Ammon's horn (tissue), 1 donor: ENCODE measurements at places on chromosomes 5 and 9.

DNA sequence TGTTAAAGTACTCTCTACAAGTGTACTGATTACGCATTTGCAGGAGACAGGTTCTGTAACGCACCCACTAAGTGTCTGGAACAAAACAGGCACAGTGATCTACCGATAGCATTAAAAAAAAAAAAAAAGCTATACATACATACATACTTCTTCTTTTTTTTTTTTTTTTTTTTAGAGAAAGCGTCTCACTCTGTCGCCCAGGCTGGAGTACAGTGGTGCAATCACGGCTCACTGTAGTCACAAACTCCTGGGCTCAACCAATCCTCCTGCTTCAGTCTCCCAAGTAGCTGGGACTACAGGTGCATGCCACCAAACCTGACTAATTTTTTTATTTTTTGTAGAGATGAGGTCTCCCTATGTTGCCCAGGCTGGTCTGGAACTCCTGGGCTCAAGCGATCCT, 7.6 kb downstream of the KIF24 start:
- no peak for DNase-seq

- no peak for DNase-seq
These were observed 28.4 kb upstream of the HK3 start for GRCh38 chr5:176927562-176927961.

DNA sequence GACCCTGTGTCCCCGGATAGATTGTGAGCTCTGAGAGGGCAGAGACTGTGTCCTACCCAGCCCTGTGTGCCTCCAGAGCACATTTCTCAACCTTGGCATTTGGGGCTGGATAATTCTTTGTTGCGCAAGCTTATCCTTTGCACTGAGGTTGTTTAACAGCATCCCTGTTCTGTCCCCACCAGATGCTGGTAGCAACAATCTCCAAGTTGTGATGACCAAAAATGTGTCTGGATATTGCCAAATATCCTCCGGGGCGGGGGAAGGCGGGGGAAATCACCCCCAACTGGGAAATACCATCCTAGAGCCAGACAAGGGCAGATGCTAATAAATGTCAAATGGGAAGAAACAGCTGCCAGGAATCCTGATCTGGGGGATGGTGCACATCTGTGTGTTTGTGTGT, 24.0 kb upstream of the TNIP1 start:
- DNase-seq = no peak

GRCh38 chr9:85290019-85290418, 451.7 kb downstream of the AGTPBP1 start:
- no peak for DNase-seq

GRCh38 chr5:113447498-113448050, 12.8 kb upstream of the TSSK1B start:
- no peak for DNase-seq

GRCh38 chr9:100601216-100601615, 23.3 kb downstream of the CAVIN4 start:
- DNase-seq = peak; percentile 75

- no peak for DNase-seq
These were observed 75.2 kb downstream of the LMNB1 start for GRCh38 chr5:126852091-126852571.

- no peak for DNase-seq
These were observed 18.2 kb downstream of the RIOK2 start for GRCh38 chr5:97164846-97165245.

DNA sequence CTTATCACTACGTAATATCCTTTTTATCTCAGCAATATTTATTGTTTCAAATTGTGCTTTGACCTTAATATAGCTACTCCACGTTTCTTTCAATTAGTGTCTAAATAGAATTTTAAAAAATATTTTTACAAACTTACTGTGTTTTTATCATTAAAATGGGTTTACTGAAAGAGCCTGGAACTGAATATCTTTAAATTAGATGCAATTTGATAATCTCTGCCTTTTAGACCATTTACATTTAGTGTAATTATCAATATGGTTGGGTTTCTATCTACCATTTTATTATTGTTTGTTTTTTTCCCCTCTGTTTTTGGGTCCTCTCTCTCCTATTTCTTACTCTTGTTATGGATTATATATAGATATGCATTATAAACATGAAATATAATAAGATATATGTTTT, 327.8 kb downstream of the IRX2 start:
- DNase-seq = no peak

GRCh38 chr5:95053253-95053652, 231.6 kb downstream of the MCTP1 start:
- no peak for DNase-seq

GRCh38 chr5:29993286-29993685, 1200.2 kb upstream of the CDH6 start:
- DNase-seq = no peak

GRCh38 chr5:88825584-88826315, 57.2 kb downstream of the MEF2C start:
- no peak for DNase-seq

- no peak for DNase-seq
These were observed 44.4 kb downstream of the SLC12A7 start for GRCh38 chr5:1067141-1068121.

DNA sequence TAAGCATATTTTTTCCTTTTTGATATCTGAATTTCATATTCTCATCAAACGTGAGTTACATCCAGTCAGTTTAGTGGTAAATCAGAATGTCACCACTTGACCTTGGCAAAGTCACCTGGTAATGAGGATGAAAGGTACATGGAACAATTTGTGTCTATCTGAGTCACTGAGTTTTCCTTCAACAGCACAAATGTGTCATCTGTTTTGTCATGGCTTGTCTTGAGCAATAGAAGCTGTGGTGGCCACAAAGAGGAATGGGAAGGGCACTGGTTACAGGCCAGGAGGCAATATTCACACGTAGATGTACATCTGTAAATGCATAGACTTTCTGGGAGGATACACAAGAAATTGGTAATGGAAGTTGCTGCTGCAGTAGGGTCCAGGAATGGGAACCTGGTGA, 8.4 kb upstream of the ZNF474 start:
- DNase-seq = no peak

DNA sequence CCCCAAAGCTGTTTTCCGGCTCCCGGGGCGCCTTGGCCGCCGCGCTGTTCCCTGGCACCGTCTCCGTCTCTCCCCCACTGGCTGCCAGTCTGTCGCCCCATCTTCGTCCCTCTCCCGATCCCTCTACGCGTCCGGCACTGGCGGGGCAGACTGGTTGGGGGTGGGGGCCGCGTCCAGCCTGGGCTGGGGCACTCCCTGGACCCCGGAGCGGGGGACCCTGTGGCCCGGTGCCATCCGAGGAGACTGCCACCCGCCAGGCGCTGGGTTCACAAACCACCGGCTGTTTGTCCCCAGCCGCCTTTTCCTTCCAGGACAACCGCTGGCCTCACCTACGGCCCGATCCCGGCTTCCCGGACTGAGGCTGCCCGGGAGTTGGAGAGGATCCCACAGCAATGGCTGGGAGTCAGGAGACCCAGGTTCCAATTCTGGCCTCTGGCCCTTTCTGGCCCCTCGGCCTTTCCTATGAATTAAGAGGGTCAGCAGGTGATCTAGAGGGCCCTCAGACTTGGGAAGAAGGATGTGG, 1.0 kb upstream of the FIBCD1 start:
- no peak for DNase-seq

DNA sequence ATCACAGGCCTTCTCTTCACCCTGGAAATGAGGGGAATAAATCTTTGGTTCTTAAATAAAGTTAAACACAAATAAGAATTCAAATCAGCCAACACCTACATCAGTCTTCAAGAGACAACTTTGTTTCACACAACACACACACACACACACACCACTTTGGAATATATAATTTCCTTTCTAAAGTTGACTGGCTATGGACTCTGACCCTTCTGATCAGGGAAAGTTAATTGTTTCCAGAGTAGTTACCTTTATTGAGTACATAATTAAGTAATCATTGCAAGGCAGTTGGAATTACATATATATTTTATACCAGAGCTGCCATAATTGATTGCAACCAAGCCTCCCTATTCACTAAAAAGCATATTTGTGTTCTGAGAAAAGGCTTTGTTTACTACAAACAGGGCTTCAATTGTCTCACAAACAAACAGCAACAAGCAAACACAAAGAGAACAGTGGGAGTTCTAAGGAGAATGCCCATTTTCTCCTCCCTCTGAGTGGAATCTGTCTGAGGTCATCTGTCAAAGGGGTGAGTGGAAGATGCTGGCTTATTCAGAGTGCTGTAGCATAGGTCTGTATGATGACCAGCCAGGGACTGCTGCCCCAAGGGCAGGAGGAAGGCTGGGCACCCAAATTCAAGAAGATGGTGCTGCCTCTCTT, 136.6 kb downstream of the SEMA6A start:
- peak; percentile 78 for DNase-seq

- DNase-seq = no peak
These were observed 177.8 kb upstream of the SGCD start for GRCh38 chr5:156149213-156149612.

- DNase-seq = peak; percentile 34
These were observed 2.5 kb upstream of the ZNF367 start for GRCh38 chr9:96420468-96421219.

GRCh38 chr9:105242062-105242461, 2.4 kb upstream of the SLC44A1 start:
- DNase-seq = no peak

DNA sequence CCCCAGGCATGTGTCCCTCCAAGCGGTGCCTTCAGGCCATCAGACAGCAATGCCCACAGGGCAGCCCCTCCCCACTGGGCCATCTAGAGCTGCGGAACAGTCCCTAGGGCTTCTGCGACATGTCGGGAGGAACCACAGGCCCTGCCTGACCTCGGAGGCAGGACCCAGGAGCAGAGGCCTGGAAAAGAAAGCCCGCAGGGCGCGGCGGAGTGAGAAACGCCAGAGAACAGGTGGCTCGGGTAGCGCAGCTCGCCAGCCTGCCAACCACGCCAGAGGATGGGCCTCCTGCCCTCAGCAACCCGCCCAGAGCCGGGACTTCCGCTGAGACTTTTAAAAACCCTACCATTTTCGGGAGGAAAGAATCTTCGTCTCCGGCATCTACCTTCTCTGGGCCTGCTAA, 715 bp downstream of the LCN8 start:
- no peak for DNase-seq

DNA sequence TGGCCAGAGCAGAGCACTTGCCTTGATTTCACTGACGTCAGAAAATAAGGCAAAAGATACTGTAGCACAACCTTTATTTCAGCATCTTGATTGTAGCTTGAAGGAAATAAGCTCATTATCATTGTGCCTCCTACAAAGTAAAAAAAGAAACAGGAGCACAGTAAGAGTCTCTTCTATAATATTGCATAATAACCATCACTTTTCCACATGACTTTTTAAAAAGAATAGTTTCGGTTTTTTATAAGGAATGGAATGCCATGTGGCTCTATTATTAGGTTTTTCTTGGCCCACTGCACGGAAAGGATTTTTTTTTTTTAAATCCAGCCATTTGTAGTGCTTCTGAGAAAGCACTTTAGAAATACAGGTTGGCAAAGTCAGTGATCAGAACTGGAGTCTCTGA, 655.3 kb downstream of the LRRC70 start:
- no peak for DNase-seq

DNA sequence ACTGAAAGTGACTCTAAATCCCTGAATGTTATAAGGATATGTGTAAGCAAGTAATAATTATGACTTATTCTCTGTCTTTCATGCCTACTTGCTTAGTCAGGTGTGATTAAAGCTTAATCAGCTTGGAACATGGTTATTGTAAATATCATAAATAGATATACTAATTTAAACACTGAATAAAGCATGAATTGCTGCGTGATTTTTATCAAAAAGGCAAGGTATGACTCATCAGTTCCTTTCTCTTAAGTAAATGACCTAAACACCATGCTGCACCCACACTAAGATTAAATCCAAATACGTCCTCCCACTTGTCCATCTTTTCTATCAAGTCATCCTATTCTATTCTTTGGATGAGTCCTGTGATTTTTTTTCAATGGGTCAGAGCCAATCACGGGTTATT, 124.6 kb upstream of the MTAP start:
- DNase-seq = no peak

GRCh38 chr5:20655211-20655610, 667.2 kb upstream of the CDH18 start:
- no peak for DNase-seq

DNA sequence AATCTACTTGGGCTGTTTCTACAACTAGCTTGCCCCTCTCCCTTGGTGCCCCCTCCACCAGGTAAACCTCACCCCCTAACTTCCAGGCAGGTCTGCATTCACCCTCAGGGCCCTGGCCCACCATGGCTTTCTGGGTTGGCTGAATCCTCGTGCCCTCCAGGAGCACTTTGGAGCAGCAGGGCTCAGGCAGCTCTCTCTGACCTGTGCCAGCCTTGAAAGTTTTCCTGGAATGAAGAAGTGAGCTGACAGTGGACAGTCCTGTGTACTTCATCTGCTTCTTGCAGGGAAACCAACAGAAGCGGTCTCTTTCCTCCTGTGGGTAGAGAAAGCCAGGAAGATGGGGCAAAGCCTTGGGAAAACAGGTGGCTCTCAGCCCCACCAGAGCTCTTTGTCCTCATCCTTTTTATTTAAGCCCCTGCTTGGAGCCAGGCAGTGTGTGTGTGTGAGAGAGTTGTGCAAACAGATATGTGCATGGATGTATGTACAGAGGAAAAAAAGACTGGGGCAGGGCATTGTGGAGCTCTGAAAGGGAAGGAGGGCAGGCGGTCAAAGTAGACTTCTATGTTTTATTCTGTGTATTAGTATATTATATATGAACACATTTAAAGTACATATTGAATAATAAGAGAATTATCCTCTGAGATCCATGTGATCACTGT, 62.3 kb upstream of the SPRY4 start:
- DNase-seq = no peak

DNA sequence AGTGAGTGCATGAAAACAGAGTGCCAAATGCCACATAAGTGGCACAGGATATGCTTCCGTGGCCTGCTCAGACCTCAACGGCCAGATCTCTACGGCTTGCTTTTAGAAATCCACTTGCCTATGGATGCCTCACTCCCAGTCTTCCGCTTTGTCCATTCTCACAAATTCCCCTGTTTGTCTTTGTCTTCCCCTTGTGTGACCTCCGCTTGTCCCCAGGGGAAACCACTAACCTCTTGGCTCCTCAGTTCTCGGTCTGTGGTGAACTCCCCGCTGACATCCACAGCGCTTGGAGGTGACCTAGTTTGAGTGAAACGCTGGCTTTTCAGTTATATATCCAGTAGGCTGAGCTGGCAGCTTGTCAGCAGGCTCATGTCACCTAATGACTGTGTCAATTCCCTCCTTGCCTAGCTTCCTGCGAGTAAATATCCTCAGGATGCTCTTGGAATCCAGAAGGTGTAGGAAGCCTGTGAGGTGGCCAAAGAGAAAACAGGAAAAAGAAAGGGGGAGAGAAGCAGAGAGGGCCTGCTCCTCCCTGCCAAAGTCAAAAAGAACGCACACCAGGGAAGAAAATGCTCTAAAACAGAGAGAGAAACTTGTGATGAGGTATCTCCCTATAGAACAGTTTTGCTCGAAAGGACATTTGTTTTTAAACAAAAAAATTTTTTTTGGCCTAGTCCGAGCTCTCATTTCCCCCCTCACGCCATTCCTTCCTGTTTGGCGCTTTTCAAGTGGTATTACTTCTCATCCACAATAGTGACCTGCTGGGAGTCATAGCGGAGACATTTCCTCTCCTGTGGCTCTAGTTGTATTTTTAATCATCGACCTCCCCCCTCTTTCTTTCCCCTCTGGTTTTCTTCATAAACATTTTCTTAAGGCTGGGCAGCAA, 101.6 kb upstream of the SPRY4 start:
- peak; percentile 15 for DNase-seq
